Substantia nigra (tissue), 51 donors: ENCODE measurements at places on chromosomes 11 and 22.

DNA sequence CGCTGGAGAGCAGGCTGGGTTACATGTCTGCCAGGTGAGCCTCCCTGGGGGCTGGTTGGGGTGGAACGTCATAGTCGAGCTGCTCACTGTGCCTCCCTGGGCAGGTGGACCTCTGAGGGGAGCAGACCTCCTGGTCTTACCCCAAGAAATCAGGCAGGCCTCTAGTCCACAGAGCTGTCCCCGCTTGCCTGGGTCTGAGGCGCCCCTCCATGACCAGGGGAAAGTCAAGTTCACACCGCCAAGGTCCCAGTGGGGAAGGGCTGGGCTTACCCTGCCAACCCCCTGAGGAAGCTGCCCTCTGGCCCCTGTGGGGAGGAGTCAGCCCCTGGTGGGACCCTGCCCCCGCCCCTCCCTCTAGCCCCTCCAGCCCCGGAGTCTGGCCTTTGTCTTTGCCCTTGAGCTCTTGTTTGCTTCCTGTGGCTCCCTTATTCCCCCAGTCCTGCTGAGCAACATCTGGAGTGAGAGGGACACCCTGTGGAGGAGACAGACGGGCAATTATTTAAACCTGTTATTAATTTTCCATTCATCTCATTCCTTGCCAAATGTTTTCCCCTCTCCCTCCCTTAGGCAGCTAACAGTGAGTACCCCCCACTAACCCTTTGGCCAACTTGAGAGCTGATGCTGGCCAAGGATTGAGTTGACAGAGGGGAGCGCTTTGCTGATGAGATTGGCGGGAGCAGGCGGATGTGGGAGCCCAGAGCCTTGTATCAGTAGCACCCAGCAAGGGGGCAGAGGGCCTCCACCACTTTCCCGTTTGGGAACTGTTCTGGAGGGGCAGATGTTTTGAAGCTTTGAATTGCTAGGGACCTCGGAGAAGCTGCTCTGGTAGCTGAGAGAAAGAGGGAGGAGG, 83.4 kb downstream of the CEP164 start:
- no peak for DNase-seq

DNA sequence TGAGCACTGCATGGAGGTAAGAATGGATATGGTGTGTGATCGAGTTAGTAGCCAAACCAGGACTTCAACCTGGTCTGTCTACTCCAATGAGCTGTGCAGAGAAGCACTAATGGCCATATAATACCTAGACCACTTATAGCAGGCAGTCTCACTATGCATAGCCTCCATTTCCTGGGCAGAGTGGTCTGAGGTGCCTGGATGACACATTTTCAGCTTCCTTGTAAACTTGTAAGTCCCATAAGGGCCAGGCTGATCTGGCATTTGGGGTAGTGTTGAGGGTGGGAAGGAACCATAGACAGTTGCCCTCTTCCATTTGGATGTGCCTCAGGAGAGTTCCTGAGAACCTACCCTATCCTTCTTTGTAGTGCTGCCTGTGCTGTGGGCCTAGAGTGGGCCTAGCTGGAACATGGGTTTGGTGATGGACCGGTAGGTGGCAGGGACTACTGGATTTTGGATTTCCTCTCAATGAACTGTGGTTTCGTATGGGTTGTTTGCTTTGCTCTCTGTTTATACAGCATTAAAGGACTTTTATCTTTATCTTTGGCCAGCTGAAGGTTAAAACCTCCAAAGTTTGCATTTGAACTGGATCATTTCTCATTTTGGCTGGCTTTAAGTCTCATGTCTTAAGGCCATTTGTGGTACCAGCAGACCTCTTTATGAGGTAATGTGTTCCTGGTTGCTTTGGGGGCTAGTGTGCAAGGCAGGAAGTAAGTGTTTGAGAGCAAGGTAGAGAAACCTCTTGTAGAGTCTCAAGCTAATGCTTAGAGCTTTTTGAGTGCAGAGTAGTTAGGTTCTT, 86.9 kb downstream of the STIM1 start:
- no peak for DNase-seq

GRCh38 chr11:117557361-117557760, 229.7 kb downstream of the CEP164 start:
- DNase-seq = no peak

DNA sequence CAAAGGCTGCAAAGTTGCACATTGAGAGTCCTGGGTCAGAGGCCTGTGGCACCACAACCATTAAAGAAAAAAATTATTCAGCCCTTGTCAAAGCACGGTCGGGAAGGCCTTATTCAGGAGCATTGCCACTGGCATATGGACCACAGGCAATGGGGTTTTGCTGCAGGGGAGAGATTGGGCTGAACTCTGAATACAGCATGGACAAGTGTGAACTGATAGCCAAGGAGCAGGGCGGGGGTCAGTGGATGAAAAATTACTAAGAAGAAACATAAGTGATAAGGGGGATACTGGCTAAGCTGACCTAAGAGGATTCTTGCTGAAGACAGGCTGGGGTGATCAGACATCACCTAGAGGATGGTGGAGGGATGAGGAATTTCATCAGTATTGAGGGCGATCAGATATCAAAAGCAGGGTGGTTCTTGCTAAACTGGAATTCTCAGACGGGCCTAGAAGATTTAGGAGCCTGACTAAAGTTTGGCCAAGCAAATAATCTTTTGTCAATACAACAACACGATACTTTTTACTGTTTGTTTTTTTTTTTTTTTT, 3.3 kb upstream of the DGCR8 start:
- DNase-seq = no peak

- no peak for DNase-seq
Observed at GRCh38 chr11:101049123-101049522, 80.5 kb downstream of the PGR start.

DNA sequence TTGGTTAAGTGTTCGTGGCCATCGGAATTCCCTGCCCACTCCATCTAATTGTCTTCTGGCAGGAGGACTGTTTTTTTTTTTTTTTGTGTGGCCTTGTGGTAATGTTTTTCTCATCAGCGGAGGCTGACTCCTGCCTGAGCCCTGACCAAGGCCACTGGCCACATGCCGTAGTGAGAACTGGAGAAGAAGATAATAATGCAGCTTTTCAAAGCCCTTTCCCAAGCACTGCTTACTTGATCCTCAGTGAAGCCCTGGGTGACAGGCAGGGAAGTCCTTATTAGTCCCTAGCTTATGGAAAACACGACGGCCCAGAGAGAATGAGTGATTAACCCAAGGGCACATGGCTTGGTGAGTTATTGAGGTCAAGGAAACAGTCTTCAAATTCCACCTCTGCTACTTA, 71.2 kb downstream of the ADM start:
- DNase-seq = no peak

DNA sequence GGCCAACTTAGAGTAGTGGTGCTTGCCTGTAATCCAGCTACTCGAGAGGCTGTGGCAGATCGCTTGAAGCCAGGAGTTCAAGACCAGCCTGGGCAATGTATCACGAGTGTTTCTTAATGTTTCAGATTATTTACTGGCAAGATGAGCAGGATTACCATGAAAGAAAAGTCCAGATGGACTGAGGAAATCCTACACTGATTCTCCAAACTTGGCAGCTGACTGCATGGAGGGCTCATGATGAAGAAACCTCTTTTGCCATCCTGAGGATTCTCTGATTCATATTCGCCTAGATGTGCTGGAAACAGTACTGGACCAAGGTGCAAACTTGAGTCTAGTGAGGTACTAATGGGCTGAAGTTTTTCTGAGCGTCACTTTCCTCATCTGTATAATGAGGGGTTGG, 2.8 kb upstream of the SIDT2 start:
- no peak for DNase-seq

- no peak for DNase-seq
Observed at GRCh38 chr11:12727563-12728211, 53.5 kb downstream of the TEAD1 start.

GRCh38 chr11:68340003-68340767, 27.8 kb downstream of the LRP5 start:
- no peak for DNase-seq

- no peak for DNase-seq
Observed at GRCh38 chr11:32884770-32885384, 7.7 kb upstream of the QSER1 start.

DNA sequence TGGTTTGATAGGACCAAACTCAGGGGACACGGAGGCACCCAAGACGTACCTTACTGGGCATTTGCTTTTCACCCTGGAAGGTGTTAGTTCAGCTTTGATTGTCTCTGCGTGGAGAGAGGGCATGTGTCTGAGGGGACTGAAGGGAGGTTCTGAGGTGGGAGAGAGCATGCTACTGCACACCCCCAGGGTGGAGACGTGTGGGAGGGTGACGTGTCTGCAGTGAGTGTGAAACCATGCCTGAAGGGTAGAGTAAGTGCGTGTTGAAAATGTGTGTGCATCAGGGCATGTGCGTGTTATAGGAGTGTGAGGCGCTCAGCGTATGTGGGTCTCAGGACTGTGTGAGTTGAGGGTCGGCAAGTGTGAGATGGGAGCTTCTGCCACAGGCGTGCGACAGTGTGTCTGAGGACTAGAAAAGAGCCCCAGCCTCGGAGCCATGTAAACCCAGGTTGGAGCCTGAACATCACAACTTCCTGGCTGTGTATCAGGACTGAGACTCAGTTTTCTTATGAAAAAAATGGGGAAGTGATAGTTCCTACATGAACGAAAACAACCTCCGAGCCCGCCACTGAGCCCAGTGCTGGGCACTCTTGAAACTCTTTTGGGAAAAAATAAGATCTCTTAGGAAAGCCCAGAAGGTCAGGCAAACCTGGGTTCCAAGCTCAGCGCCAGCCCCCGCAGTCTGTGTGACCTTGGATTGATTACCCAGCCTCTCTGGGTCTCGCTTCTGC, 11.8 kb upstream of the KCNJ11 start:
- no peak for DNase-seq

DNA sequence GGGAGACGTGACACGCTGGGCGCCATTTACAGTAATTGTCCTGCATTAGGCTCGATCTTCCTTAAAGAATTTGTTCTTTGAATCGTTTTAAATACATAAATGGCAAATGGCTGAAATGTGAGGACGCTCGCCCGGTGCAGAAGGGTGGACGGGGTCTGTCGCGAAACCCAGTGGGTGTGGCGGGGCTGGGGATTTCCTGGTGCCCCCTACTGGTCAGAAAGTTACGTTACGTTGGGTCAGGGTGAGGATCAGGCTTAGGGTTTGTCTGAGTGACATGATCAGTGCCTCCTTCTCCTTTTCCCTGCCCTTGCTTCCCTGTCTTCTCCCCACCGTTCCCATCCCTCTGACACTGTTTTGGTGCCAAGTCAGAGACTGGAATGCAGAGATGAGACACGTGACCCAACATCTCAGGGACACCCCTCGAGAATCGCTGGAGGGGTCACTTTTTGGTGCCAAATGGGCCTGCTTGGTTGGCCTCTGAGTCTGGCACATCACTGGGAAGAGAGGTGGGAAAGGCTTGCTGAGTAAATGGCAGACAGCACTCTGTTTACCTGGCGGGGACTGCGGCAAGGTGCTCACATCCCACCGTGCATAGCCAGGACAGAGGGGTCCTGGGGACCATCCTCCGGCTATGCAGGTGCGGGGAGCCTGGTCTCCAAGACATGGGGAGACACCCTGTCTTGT, 1107.6 kb downstream of the BRD1 start:
- DNase-seq = no peak

GRCh38 chr11:34145847-34146381, 40.5 kb downstream of the NAT10 start:
- no peak for DNase-seq

DNA sequence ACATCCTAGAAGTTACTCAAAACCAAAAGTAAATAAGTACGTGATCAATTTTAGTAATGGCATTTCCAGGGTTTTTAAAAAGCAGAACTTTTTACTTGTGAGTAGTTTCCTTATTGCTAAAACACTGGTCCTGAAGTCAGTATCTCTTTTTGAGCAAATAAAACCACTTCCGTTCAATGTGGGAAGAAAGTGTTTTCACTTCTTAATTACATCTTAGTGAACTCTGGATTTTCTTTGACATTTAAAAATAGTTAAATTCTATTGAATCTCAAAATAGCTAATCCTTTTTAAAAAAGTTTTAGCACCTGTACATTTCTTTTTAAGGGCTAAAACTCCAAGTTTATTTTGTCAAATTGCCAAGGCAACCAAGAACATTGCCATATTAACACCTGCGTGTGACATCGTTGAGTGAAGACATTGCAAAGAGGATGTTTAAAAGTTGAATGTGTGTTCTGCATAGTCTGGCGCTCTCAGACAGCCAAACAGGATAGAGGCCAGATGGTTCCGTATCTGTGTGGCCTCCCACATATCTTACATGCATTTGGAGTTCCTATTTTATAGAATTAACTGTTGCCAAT, 17.2 kb upstream of the OR5B21 start:
- no peak for DNase-seq

DNA sequence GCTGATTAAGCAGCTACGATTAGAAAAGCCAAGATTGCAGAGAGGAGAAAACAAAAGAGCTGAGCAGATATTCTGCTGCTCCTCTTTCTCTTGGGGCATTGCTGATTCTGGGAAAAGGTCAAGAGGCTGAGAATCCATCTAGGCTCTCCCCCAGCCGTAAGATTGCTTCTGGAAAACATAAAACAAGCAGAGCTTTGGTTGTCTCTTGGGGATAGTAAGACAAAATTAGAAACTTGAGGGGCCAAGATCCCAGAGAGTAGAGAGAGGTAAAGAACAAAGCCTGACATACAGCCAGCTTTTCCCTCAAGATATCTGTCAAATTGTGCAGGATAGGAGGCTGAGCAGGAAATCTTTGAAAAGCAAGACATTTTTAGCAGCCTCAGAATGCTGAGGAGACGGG, 158.2 kb downstream of the TTC28 start:
- no peak for DNase-seq

- DNase-seq = no peak
Observed at GRCh38 chr11:26187639-26188038, 144.3 kb upstream of the ANO3 start.

- DNase-seq = no peak
Observed at GRCh38 chr22:27060190-27060589, 402.8 kb downstream of the MIAT start.

DNA sequence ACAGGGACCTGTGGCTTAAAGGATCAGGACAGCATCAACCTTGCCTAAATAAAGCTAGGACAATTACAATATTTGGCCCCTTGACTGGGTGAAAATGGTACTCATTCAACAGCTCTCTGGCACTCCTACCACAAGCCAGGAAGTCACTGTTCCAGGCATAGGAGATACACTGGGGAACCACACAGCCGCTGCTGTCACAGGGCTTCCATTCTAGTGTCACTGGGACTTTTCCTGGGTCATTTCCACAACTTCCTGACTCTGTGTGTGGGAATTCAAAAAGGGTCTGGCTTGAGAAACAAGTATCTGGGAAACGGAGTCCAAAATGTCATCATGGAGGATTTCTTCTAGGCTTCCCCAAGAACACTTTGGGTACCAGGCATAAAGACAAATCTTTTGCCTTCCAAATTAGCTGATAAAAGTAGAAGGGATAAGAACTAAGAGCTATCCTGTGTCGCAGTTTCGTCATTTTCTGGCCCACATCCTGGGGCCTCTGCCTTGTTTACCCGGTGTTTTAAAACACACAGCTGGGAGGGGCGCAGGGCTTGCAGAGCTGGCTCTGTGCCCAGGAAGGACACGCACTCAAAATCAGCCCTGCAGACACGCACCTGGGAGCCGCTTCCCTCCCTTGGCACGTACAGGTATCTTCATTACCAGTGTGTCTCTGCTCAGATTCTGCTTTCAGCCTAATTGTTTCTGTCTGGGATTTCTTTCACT, 38.0 kb downstream of the TMEM45B start:
- no peak for DNase-seq

GRCh38 chr22:31896472-31896871, 47.9 kb upstream of the YWHAH start:
- DNase-seq = no peak

GRCh38 chr11:11973361-11973800, 35.0 kb downstream of the DKK3 start:
- DNase-seq = peak; percentile 58
